Hepatocyte (in vitro differentiated cells): ENCODE measurements at places on chromosomes 7 and 10. TPM values are rescaled to one million over a fixed set of nuclear protein-coding genes. Genes with fewer than 3 reads are reported as not detected.

Gene SEMA3E
- polyA plus RNA-seq = 7.0 and 13.3 TPM in 2 replicates

Gene AZGP1
- 44.3 and 73.6 TPM in 2 replicates for polyA plus RNA-seq

DNA sequence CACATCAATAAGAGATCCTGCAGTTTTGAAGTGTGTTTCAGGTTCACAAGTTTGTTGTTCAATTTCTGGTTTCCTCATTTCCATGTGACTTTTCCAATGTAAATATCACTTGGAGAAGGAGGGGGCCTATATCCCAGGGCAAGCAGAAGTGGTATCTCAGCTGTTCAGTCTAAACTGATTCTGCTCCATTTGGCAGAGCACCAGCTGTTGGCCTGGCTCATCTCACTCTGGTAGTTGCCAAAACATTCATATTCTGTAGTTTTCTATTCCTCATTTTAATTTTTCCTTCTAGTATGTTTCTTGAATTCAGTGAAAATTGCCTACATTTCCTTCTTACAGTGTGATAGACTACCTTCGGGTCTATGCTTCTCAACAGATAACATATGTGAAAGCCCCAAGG lies 101.8 kb upstream of the TAC1 start:
- no peak for DNase-seq

DNA sequence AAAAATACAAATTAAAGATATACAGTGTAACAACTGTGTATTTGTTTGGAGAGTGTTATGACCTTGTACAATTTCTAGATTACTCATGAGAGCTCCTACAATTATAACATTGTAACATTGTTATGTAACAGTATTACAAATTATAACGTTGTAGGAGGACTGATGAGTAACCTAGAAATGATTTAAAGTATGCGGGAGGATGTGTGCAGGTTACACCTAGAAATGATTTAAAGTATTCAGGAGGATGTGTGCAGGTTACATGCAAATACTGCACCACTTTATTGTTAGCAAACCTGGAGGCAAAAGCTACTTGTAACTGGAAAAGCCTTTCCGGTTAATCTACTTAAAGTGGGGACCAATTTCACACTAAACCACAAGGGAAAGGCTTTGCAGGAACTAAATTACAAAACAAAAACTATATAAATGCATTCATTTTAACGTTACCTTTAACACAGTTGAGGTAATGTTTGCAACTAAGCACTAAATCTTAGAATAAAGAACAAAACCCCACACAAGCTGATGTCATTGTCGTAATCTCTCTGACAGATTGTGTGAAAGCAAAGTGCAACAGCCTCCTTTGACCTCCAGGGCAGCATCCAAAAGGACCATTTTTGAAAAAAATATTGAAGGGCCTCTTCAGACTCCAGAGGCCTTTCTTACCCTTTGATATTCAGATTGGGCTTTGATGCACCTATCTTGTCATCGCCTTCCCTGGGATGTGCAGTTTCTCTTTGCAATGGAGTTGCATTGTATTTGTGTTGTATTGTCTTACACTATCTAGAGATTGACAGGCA lies 522.1 kb upstream of the FOXK1 start:
- DNase-seq = no peak

DNA sequence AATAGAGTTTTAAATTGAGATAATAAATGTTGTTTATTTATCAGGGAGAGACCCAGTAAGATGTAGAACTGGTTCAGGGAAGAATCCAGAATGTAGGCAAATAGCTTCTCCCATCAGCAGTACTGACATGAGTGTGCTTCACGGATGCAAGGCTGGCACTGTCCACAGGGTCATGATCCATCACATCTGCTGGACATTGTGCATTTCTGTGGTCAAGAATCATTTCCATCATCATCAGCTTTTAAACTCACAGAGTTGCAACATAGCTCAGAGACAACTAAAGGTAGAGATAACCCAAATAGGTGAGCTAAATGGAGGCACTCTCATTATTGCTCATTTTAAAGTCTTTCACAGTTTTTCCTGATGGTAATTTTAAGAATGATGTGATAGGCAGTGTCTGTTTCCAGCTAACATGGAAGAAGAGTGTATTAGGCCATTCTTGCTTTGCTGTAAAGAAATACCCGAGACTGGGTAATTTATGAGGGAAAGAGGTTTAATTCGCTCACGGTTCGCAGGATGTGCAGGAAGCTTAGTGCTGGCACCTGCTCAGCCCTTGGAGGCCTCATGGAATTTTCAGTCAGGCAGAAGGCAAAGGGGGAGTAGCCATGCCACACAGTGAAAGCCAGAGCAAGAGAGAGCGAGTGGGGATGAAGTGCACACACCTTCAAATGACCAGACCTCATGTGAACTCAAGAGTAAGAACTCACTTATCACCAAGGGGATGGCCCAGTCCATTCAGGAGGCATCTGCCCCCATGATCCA lies 80.8 kb downstream of the INPP5A start:
- no peak for DNase-seq

DNA sequence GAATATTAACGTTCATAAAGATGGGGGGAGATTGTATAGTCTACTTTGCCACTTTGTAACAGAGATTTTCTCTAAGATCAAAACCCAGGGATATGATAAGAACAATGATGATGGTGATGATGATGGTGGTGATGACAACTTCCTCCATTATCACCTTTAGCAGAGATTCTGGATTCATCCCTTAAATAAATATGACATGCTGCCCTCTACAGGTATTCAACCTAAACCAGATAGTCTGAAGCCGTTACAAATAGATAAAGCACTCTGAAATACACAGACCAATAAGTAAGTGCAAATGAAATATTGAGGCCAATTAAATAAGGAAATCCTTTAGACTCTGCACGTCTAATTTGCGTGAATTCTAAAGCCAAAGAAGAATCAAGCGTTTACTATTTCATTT lies 211.5 kb downstream of the CREB5 start:
- DNase-seq = no peak

- peak; percentile 60 for DNase-seq
Observed at GRCh38 chr10:84715911-84716310, 387.5 kb downstream of the CCSER2 start.

DNA sequence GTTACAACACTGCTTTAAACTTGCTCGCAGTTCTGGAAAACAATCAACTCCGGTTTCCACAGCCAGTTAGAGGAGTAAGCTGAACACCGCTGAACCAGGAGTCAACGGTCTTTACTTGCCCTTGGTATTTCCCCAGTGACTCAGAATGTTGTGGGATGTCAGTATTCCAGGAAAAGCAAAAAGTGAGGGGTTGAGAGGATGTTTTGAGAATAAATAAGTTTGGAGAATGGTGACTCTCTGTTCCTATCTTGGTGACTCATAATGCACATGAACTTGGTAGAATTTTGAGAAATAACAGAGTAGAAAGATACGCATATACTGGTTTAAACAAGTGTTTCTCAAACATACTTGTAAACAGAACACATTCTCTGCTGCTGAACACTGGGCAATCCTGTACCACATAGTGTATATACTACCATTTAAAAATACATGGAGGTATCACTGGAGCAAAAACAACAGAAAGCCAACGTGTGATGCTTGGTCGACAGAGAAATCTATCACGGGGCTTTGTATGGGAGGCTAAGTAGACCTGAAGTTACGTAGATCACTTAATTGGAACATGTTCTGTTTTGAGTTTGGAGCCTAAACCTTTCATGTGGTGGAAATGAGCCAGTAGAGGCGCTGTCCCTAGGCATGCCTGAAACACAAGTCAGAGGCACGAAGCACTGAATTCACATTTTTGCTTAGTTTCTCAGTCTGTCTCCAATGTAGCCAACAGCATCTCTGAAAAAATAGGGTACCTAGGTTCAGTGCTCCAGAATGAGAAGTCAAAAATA lies 534.3 kb downstream of the PARD3 start:
- peak; percentile 61 for DNase-seq
